Smooth muscle cell of the brain vasculature (primary cell): ENCODE measurements at places on chromosomes 16 and 17.

- no peak for DNase-seq
These were observed 351.9 kb downstream of the SEC14L1 start for GRCh38 chr17:77492446-77493237.

GRCh38 chr17:862582-862981 is 80.4 kb downstream of the MRM3 start:
- no peak for DNase-seq

- no peak for DNase-seq
These were observed 247.8 kb upstream of the ERCC4 start for GRCh38 chr16:13672196-13672595.

DNA sequence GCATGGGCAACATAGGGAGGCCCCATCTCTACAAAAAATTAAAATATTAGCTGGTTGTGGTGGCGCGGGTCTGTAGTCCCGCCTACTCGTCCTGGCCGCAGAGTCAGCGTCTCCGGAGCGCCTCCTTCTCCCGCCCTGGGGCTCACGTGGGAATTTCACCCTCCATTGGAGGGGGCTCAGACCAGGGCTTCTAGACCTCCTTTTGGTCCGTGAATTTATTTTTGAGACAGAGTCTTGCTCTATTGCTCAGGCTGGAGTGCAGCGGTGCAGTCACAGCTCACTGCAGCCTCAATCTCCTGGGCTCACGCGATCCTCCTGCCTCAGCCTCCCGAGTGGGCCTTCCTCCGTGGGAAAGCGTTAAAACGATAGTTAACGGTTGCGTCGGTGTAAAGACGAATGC is 394 bp upstream of the NME4 start:
- DNase-seq = no peak

DNA sequence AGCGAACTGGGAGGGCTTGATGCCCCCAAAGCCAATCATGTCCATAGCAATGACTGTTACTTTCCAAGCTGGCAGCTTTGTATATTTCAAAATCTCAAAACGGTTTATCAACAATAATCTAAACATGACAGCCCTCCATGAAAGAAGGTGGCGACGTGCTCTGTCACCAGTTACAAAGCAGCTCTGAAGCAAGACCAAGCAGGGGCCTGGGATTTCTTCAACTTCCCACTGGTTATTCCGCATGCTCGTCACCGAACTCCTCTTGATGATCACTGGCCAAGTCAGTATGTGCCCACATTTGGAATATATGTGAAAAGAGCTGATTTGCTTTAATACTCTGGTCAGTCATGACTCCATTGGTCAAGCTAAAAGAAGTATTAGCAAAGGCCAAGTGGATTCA is 175.6 kb downstream of the VPS53 start:
- DNase-seq = no peak

DNA sequence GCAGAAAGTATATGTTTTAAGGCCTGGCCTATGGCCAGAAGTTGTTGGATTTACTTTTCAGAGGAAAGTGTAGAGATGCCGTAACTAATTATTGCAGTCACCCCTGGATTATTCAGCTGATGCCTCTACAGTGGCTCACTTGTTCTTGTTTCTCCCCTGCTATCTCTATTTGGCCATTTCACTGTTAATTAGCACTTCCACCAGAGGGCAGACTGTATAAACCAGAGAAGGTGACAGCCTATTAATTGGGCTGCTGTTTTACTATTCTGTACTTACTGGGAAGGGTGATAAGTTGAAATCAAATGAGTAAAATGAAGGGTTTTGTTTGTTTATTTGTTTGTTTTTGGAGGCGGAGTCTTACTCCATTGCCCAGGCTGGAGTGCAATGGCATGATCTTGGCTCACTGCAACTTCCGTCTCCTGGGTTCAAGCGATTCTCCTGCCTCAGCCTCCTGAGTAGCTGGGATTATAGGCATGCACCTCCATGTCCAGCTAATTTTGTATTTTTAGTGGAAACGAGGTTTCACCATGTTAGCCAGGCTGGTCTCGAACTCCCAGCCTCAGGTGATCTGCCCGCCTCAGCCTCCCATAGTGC is 66.0 kb downstream of the CDK12 start:
- no peak for DNase-seq

- DNase-seq = no peak
These were observed 3.4 kb upstream of the CSNK1D start for GRCh38 chr17:82276938-82277337.

- DNase-seq = peak; percentile 57
These were observed 54.2 kb downstream of the PLD6 start for GRCh38 chr17:17151962-17152361.

GRCh38 chr16:10565167-10565566 is 15.2 kb downstream of the EMP2 start:
- DNase-seq = no peak

DNA sequence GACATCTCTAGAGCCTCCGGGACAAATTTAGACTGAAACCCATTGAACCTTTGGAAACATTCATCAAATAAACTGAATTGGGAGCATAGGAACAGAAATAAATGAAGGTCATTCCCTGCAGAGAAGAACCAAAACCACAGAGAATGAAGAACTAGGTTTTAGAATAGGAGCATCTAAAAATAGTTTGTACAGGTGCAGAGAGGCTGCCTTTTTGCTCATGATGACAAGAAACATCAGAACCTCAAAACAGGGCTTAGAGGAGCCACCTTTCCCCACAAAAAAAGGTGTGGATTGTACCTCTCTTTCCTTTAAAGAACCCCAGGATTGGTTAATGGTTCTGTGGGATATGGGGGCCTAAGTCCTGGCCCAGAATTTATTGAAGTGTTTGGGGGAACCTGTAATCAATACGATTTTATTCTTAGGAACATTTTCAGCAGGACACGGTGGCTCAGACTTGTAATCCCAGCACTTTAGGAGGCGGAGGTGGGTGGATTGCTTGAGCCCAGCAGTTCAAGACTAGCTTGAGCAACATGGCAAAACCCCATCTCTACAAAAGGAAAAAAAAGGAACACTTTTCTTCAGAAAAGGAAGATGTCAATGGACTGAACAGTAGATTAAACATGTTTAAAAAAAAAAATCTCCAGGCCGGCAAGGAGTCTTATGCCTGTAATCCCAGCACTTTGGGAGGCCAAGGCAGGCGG is 37.7 kb upstream of the SLC47A1 start:
- DNase-seq = no peak

DNA sequence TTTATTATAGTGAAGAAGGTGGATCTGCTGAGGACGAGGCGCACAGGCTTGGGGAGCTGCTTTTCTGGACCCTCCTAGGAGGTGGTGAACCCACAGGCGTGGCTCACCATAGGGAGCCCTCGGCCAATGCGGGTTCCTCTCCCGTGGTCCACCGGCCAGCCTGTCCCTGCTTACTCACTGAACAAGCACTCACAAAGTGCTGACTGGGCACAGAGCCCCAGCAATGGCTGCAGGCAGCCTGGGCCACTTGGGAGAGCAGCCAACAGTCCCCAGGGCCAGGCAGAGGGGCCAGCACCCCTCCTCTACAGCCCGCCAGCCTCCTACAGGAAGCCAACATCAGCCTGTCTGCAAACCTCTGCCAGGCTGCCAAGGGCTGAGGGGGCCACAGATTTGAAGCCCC is 19.1 kb upstream of the NCBP3 start:
- DNase-seq = no peak

DNA sequence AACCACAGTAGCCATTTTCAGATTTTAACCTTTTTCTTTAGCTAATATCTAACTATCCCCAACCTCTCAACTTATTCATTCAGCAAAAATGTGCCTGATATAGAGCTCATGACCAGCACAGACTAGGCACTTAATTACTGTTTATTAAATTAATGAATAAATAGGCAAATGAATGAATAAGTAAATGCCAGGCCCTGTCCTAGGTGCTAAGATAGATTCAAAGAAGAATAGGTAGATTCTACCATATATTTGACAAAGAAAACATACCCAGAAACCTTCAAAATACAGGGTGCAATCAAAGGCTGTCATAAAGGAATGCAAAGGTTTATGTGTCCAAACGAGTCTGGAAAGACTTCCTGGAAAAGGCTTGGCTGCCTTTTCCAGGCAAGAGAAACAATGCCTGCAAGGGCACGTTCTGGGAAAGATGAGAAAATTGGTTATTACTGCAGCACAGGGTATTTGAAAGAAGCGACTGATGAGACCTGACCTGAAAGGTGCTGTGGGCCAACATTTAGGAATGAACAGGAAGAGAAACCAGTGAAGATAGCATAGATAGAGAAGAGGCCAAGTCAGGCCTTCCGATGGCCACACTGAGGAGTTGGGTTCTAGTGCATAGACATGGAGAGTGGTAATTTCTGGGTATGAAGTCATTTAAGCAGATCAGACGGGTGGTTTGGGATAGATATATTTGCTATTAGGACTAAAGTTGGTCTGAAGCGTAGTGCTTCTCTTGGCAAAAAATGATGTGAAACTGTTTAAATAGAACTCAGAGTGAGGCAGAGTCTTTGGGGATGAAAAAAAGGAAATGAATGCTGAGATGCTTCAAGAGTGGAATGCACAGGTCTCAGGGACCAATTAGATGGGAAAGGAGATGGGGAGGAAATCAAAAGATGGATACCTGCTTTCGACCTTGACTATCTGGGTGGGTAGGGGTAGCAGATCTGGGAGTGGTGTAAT is 11.4 kb upstream of the CCL2 start:
- no peak for DNase-seq

DNA sequence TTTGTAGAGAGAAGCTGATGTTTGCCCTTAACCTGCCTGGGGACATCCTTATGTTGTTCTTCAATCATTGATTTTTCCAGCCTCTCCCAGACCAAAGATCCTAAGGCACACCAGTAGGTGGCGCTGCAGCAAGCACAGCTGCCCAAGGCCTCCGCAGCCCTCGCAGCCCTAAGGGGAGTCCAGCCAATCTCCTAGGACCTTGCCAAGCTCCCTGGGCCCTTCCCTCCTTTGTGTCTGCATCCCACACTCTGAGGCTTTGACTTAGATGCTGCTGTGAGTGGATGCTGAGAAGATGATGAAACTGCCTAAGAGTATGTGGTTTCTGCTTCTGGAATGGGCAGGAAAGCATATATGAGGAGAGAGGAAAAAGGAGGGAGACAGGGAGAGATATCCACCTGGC is 47.1 kb downstream of the SPACA3 start:
- no peak for DNase-seq

GRCh38 chr17:27153005-27153404 is 140.9 kb upstream of the WSB1 start:
- DNase-seq = no peak

- no peak for DNase-seq
These were observed 1.3 kb downstream of the METTL23 start for GRCh38 chr17:76727745-76728456.

DNA sequence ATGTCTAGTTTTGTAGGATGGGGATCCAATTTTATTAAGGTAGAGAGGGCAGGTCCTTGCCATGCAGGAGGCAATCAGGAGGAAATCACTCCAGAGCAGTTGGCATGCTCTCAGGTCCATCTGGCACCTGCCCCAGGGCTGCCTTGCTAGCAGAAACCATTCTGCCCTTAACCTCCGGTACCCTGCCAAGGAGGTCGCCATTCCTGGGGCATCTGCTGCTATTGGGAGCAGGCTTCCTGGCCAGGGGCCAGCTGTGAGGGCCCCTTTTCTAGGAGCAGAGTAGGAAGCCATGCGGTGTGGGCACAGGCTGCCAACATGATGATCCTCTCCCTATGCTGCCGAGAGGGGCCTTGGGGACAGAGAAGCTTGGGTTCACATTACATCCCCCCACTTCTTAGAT is 47.6 kb upstream of the MGAT5B start:
- no peak for DNase-seq

GRCh38 chr17:77279448-77280303 is 138.9 kb downstream of the SEC14L1 start:
- DNase-seq = no peak
